ENCODE measurements at places on chromosomes 4 and X.

GRCh38 chr4:101835121-101835904 lies 44.8 kb downstream of the BANK1 start:
- no peak for DNase-seq

- DNase-seq = no peak
Measured at GRCh38 chr4:11423465-11423864, 5.2 kb downstream of the HS3ST1 start.

GRCh38 chrX:22742174-22742573 lies 257.6 kb upstream of the DDX53 start:
- no peak for DNase-seq

DNA sequence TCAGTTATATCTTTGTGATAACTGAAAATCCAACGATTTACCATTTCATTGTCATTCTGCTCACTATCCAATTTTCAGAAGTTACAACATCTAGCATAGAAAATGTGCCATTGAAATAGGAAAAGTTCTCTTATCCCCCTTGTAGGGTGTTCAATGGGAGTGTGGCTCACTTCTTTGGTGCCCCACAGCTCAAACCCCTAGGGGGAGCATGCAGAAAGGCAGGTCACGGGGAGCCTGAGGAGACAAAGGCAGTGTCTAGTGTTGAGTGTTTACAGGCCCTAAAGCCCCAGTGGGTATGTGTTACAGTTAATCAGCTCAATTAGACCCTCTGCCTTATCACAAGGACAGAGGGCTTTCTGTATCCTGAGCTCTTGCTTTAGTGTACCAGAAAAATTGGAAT lies 243.4 kb upstream of the GRID2 start:
- no peak for DNase-seq

GRCh38 chrX:11781734-11782370 lies 23.8 kb downstream of the MSL3 start:
- no peak for DNase-seq

- peak; percentile 55 for DNase-seq
Measured at GRCh38 chrX:78945186-78945912, at the start of gene P2RY10. Gene P2RY10 (plus strand): TSS chrX:78945391. CDS start chrX:78960521, 15,130 bp downstream.

DNA sequence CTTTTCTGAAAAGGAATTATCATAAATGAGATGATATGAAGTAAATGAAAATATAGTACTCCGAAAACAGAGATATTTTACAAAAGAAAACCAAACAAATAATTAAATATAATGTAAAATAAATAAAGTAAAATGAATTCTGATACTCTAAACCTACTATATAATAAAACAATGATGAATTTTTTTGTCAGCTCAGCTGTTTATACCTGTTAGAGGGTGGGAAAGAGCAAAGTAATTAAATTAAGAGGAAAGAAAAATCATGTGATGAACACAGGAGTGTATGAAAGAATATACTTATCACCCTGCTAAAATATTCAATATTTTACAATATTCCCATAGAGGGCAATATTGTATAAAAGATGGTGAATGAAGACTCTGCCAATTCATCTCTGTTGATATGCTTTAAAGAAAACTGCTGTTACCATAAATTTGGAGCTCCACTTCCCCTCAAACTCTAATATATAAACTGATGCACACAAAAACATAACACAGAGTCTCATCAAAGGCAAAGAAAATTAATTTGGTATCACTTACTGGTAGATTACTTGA lies 6.5 kb upstream of the NDST4 start:
- DNase-seq = no peak

- no peak for DNase-seq
Measured at GRCh38 chrX:68428431-68428830, 4.9 kb downstream of the OPHN1 start.

DNA sequence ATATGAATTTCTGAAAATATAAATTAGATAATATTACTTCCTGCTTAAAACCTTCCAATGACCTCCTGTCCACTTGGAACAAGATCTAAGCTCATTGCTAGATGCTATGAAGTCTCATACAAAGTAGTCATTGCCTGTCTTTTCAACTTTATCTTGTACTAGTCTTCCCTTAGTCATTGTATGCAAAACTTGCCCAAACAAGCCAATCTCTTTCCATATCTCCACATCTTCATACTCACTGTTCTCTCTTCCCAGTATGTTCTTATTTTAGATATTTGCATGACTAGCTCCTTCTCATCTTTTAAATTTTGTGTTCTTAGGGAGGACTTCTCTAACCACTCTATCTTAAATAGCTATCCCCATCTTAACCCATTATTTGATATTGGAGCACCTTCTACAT lies 33.9 kb upstream of the CDX4 start:
- no peak for DNase-seq

DNA sequence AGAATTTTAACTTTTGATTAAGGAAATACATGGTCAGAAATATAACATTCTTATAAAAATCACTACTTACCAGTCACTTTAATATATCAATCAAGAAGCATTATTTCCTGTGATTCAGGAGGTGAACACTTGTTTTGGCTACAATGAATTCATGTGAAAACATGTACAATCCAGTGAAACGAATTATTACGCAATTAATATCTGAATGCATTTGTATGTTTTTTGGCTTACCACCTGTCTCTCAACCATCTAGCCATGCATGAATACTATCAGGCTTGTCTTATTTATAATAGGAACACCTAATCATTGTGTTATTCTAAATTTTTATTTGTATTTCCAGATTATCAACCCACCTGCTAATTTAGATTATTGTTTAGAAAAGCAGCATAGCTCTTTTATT lies 44.6 kb upstream of the VCX start:
- DNase-seq = no peak

- DNase-seq = no peak
Measured at GRCh38 chrX:132292793-132293192, 73.5 kb upstream of the RAP2C start.

DNA sequence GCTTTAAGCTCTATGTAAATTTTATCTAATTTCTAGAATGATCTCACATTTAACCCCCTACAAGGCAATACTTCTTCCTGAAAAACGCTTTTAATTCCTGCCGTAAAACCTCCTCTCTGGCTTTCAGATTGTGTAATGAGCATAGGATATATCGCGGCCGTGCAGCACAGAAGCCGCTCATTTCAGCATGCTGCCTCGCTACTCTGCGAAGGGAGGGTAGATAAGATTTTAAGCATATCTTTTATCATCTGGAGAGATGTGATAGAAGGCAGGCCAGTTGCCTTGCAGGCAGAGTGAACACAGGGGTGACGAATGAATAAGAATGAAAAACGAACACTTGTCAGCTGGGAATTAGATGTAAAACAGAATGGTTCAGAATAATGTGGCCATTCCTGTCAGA lies 265.5 kb downstream of the UNC5C start:
- DNase-seq = no peak

GRCh38 chrX:2854918-2855317 lies 26.2 kb downstream of the GYG2 start:
- DNase-seq = no peak

GRCh38 chr4:113006632-113007031 lies 42.8 kb upstream of the ANK2 start:
- no peak for DNase-seq

DNA sequence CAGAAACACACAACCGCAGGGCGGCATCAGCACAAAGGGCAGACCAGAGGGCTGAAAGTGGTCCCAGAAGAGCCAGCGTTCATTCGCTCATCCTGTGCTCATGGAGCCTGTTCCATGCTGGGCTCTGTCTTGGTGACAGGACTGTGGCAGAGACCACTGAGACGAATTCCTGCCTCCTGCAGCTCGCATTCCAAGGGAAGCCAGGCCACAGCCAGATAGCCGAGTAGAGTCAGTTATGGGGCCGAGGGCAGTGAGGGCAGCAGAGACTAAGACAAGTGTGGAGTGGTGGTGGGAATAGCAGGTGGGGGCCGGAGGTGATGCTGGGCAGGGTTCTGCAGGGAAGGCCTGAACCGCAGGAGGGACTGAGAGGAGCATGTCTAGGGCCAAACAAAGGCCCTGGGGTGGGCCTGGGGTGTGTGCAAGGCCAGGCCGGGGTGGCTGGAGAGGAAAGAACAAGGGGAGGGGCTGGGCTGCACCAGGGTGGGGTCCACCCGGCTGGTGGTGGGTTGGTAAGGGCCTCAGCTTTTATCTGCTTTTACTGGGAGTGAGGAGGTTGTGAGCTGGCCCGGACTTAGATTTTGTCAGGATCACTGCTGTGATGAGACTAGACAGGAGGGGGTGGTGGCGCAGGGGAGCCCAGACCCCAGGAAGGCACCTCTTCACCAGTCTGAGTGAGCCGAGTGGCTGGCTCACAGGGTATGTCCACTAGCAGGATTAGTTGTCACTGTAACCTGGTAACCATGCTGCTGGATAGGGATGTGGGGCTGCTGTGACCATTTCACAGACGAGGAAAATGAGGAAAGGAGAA lies 6.3 kb downstream of the PSAPL1 start:
- DNase-seq = no peak

DNA sequence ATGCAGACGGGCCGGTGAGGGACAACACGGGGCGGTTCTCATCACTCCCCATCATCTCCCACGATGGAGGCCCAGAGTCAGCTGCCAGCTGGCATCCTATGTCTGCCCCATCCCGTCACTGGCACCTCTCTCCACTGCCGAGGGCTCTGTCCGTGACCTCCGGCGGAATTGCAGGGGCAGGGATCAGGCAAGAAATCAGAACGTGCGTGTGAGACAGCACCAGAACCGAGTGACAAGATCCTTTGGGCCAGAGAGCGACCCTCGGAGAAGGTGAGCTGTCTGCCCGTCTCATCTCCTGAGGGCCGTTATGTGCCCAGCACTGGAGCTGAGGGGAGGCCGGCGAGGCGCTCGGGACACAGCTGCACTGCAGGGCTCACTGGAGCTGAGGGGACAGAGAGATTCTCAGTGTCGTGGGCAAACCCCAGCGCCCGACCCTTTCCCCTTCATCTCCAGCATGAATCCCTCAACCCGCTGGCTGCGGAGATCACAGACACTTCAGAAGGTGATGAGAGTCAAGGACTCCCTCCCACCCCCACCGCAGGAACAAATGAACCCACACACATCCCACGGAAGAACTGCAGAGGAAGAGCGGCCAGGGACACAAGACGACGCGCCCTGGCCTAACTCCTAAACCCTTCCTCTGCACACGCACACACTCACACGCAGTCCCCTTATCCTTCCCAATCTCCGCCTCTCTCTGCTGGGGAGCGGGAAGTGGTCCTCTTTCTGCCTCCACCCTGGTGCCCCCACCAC lies 128.7 kb downstream of the AFAP1 start:
- DNase-seq = no peak

DNA sequence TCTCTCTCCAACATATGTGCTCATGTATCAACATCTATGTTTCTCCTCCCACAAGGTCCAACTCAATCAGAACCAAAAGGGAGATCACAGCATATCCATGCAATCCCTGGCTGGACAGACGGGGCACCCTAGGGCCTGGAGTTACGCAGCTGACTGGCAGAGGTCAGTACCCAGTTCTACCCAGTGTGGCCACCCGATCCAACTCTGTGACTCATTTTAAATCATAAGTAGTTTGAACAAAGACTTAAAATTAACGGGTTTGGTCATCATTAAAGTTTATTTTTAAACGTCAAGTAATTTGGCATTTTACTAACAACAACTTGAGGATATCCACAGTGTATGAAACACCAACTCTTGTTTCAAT lies 59.5 kb downstream of the APBB2 start:
- DNase-seq = no peak

- DNase-seq = no peak
Measured at GRCh38 chr4:181234951-181235680, 1008.1 kb upstream of the TENM3 start.

All from CD4-positive, alpha-beta T cell treated with Interferon gamma for 1 hour (primary cell).